ENCODE measurements at places on chromosomes 4 and X. TPM values are rescaled to one million over a fixed set of nuclear protein-coding genes. Genes with fewer than 3 reads are reported as not detected.

- no peak for ATAC-seq
These were observed 262.0 kb downstream of the ARAP2 start for GRCh38 chr4:35982318-35982717.

DNA sequence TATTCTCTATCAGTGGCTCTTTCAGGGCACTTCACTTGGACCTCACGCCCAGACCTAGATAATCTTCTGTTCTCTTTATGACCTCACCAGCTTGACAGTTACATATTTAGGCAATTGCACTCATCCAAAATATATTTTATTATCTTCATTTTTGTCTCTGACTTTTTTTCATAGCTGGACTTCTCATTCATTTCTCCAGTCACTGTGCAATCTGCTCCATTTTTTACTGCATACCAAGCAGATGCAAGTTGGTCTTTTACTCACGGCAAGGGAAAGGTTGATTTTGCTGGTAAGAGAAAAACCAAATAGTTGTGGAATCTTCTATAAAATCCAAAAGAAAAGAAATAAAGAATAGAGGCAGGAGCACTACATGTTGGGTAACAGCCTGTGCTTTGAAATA lies 31.7 kb downstream of the MAD2L1 start:
- no peak for ATAC-seq

DNA sequence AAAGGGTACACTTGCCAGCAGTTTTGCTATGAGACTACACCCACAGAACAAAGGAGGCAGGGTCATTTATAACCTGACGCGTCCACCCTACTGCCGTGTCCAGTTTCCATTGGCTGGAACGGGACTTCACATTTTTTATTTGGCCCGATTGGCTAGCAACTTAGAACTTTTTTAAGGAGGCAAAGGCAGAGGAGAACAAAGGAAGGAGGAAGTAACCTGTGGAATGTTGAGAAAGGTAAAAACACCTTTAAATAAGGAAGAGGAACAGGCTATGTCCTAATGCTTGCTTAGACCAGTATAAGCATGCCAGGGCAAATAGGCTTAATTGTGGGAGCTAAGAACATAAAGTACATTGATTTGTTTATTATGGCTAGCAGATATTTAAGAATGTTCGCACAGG lies 18.7 kb downstream of the KDM6A start:
- no peak for ATAC-seq

DNA sequence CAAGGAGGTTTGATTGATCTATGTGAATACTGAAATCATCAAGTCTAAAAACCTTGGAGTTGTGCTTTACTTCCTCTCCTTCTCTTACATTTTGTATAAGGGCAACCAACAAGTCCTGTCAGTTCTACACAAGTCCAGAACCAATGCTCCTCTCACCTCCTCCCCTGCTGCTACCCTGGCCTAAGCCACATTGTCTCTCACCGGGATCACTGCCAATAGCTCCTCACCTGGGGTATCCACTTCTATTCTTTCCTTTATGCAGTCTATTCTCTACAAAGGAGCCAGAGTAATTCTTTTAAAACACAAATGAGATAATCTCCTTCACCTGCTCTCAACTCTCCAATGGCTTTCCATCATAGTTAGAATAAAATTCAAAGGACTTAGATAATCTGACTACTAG lies 13.3 kb upstream of the ARHGEF6 start:
- ATAC-seq: no peak

DNA sequence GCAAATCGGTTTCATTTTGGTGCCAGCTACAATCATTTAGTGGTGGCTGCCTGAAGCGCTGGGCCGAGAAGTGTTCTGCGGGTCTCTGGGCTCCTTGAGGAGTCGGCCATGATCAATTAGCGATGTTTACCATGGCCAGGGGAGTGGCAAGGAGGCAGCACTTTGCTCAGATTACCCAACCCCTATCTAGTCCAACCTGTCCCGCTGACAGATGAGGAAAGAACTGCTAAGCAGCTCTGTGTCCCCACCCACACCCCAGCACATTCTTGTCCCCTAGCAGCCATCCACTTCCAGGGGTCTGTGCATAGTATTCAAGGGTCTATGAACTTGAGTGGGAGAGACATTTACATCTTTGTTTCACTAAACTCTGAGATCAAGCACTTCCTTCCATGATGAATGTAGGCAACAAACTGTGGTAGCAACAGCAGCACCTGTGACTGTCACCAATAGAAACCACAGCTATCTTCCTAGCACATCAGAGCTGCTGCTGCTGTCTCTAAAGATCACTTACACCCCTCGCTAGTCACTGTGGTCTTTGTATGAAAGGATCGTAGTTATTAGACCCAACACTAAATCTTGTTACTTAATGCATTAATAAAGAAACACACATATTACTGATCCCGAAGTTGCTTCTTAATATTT lies 331.6 kb downstream of the BCOR start:
- ATAC-seq: no peak

TLL1 gene
- 8.7 TPM for total RNA-seq

GABRE gene
- total RNA-seq: 9.6 TPM

Data from gastroesophageal sphincter (tissue), 4 donors.